Adipocyte (in vitro differentiated cells): ENCODE measurements at places on chromosomes 5 and 9.
A peak's percentile ranks its signal among the peaks of the same experiment; 100 is the strongest.

GRCh38 chr9:18847576-18848275 lies 185.3 kb downstream of the SAXO1 start:
- DNase-seq = no peak

DNA sequence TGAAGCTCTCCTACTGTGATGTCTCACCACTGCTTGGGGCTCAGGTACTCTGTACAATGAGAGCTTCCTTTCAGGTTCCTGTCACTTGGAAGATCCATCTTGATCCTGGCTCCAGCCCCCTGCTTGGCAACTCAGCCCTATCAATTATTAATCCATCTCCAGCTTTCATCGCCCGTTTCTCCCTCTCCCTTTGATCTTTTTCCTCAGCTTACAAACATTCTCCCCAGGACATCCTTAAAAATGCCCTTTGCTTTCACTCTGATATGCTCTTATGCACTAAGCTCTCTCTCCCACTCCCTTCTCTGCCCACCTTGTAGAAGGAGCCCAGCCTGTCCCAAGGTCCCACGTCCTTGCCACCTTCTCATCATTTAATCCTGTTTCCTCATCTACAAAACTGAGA lies 109.0 kb downstream of the FRMD3 start:
- no peak for DNase-seq

DNA sequence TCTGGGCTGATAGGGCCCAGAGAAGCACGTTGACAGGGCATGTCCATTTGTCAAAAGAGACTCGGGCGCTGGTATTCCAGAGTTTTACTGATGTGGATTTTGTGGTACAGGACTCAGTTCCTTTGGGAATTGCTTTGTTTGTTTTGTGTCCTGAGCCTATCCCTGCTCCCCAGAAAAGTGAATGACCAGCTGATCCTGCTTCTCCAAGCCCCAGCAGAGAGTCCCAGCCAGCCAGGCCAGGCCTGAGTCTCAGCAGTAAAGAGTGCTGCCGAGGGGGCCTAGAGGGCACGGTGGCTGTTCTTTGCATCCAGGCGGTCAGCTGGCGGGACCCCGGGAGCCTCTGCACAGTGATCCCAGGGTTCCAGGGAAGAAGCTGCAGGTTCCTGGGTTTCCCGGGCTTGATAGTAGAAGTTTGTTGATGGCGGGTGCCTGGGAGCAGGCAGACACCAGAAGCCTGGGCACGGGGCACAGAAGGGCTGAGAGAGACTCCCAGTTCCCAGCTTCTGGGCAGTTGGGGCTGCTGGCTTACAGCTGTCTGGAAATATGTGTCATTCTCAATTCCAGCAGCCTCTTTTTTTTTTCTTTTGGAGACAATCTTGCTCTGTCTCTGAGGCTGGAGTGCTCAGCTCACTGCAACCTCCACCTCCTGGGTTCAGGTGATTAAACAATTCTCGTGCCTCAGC lies 8.7 kb downstream of the PRDM12 start:
- DNase-seq = no peak

- peak; percentile 83 for DNase-seq
These were observed 709 bp downstream of the WHRN start for GRCh38 chr9:114504341-114505186.

GRCh38 chr5:63029891-63030290 lies 451.3 kb downstream of the LRRC70 start:
- DNase-seq = no peak

DNA sequence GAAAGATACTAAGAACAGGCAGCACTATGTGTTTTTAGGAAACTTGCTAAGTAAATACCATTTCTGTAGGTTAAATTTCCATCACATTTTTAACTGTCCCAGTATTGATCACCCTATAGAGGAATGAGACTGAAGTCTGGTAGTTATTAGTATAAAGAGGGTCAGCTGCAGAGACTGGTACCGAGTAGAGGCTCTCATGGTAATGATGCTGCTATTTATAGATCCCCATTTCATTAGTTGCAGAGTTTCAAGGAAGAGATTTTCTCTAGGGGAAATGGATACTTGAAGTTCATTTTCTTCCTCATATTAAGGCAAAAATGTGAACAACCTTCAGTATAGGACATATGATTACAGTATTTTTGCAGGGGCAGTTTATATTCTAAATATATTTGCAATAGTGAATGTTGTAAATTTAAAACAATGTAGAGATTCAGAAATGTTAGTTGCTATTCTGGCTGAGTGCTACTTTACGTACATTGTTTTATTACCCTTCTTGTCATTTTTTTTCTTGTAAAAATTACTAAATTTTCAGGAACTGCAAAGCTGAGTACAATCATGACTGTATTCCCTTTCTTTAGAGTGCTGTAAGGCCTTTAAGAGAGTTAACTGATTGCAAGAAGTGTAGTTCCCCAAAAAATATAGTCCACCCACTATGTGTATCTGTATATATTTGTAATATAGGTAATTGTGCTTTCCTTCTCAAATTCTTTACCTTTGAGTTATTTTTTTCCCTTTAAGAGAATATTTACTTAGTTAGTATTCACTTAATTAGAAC lies 14.7 kb downstream of the PBX3 start:
- no peak for DNase-seq

- DNase-seq = no peak
These were observed 40.6 kb upstream of the NOTCH1 start for GRCh38 chr9:136586391-136586953.

DNA sequence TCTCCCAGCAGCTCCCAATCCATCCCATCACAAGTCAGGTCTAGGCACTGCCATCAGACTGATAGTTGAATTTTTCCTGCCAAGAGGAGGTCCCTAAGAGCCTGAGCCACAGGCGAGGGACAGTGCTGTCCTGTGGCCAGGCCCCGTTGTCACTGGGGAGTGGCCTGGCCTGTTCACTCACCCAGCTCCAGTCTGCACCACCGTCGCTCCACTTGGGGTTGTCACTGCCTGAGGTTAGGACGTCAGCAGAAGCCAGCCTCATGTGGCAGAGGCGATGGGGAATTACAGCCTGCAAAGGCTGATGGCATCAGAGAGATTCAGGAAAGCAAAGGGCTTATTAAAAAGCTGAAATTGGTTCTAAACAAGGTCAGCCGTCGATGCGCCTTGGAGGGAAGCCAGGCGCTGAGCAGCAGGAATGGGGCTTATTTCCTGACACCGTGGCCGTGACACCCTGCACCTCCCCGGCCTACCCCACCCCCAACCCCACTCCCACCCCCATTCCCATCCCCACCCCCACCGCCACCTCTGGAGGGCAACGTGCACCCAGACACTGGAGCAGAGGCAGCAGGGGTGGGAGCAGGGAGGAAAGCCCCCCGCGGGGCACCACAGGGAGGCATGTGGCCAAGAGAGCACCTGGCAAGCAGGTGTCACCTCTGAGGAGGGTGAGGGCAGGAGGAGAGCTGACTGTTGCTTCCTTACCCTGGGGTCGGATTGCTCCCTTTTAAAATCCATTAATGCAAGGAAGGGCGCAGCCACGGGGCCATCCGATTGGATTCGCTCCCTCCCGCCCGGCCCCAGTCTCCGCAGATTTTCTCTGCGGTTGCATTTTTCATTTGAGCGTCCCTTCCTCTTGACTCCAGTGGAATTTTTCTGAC lies 3.1 kb upstream of the DBH start:
- no peak for DNase-seq

GRCh38 chr9:89814340-89815040 lies 209.7 kb downstream of the GADD45G start:
- DNase-seq = no peak

GRCh38 chr5:172559004-172559932 lies 81.8 kb upstream of the NEURL1B start:
- peak; percentile 66 for DNase-seq

GRCh38 chr5:1399737-1400136 lies 45.5 kb downstream of the SLC6A3 start:
- no peak for DNase-seq

GRCh38 chr5:72596956-72597355 lies 89.7 kb upstream of the ZNF366 start:
- peak; percentile 35 for DNase-seq

GRCh38 chr5:10201223-10201868 lies 48.3 kb downstream of the ATPSCKMT start:
- DNase-seq = peak; percentile 9

DNA sequence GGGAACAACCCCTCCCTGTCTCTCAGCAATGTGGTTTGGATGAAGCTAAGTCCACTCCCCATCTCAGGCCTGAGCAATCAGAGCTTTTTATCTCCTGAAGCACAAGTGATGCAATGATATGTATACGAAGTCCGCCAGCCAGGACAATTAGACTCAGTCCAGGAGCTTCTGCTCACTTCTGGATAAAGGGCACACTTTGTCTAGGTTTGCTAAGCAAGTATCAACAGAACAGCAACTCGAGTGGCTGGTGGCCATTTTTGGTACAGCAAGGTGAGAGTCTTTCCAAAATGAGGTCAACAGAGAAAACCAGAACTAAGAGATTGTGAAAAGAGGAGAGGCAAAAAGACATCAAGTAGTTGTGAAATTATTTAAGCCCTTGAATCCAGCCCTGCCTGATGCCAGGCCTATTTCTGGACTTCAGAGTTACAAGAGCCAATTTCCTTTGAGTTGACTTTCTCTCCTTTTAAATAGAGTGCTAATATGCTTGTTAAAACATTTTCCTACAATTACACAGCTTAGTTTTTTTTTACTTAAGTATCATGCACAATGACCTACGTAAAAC lies 8.2 kb downstream of the NDUFA8 start:
- DNase-seq = no peak

GRCh38 chr9:69937360-69937759 lies 106.3 kb upstream of the MAMDC2 start:
- DNase-seq = no peak

GRCh38 chr5:75335952-75336614 lies 937 bp upstream of the HMGCR start:
- peak; percentile 79 for DNase-seq
